CD4-positive, alpha-beta T cell treated with Interleukin-12 subunit alpha and Interleukin-12 subunit beta, for 1 hour (primary cell): ENCODE measurements at places on chromosomes 2 and 18.

DNA sequence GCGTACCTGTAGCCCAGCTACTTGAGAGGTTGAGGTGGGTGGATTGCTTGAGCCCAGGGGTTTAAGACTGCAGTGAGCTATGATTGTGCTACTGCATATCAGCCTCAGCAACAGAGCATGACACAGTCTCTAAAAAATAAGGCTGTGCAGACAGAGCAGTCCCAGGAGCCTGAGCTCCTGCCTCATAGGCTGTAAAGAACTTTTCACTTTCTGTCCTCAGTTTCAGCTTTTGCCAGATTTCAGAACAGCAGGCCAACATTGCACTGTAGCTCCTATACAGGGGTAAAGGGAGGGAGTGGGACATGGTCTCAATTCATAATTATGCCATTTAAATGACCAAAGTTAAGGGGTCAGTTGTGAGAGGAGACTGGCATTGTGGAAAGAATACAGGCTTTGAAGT lies 150.6 kb downstream of the GALNT1 start:
- DNase-seq, result no peak

- no peak for DNase-seq
Observed at GRCh38 chr2:227443889-227444568, 27.9 kb upstream of the AGFG1 start.

DNA sequence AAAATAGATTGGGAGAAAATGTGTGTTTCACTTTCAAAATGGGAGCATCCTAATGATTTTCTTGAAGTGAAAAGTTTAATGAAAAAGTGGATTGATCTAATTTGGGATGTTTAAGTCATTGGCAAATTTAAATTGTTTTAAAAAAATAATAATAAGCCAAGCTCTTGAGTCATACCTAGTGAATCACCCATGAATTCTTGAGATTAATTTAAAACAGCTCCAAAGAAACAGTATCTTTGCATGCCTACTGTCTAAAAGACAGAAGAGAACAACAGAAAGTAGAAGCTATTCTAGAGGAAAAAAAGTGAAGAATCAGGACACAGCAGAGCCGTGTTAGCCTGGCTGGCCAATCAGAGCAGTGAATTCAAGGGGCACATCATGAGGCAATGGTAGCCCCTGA lies 7.7 kb downstream of the ACVR1C start:
- no peak for DNase-seq

- no peak for DNase-seq
Observed at GRCh38 chr2:236137066-236137465, 31.1 kb downstream of the GBX2 start.

DNA sequence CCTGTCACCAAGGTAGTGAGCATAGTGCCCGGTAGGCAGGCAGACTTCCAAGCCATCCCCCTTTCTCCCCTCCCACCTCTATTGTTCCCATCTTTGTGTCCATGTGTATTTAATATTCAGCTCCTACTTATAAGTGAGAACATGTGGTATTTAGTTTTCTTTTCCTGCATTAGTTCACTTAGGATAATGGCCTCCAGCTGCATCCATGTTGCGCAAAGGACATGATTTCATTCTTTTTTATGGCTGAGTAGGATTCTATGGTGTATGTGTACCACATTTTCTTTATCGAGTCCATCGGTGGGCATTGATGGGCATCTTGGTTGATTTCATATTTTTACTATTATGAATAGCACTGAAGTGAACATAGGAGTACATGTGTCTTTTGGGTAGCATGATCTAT lies 35.3 kb downstream of the MMADHC start:
- DNase-seq, result no peak

GRCh38 chr2:200471324-200471848 lies 38.5 kb downstream of the KCTD18 start:
- DNase-seq, result peak; percentile 64

DNA sequence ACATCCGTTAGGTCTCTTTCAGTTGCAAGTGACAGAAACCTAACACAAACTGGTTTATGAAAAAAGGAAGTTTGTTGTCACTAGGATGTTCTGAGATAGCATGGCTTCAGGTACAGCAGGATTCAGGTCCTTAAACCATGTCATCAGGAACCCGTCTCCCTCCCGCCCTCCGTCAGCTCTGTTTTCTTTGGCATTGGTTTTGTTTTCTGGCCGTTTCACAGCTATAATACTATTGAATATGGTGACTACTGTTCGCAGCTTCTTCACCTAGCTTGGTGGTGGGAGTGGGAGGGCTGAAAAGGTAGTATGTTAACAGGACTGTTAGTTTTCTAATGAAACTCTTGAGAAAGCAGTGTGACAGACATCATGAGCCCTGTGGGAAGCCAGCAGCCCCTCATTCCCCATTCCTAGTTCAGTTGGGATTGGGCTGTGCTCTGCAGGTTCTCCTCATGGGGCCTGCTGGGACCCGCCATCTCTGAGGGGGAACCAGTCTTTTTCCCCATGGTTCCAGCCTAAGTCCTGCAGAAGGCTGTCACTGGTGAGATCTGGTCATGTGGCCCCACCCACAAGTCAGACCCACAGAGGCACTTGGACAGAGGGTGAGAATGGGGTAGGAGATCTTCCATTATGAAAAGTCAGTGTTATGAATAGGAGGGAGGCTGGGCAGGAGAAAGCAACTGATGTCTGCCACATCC lies 12.1 kb downstream of the PTMA start:
- DNase-seq, result no peak

- no peak for DNase-seq
Observed at GRCh38 chr2:73770725-73771124, 9.2 kb downstream of the DUSP11 start.
